ENCODE measurements at places on chromosomes 4 and X.

- DNase-seq: no peak
Measured at GRCh38 chrX:146144039-146144438, 326.4 kb downstream of the SLITRK2 start.

DNA sequence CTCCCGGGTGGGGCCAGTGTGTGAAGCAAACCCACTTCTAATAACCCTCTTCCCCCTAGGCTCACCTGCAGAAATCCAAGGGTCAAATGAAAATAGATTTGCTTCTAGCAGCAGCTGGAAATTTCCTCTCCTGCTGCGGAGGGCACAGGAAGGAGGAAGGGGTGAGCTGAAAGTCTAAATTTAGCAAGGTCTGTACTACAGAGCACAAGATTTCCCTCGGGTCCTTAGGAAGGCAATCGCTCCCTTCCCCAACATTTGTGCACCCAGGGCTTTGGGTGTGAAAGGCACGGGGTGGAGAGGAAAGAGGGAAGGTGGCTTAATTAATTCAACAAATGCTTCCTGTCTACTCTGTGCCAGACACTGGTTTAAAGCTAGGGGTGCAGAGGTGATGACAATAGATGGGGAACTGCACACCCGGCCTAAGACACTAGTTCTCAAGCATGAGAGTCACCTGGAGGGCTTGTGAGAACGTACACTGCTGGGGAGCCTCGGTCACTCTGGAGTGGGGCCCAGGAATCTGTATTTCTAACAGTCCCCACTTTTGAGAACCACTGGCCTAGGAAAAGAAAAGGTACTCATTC, 204.4 kb downstream of the NSUN7 start:
- no peak for DNase-seq

DNA sequence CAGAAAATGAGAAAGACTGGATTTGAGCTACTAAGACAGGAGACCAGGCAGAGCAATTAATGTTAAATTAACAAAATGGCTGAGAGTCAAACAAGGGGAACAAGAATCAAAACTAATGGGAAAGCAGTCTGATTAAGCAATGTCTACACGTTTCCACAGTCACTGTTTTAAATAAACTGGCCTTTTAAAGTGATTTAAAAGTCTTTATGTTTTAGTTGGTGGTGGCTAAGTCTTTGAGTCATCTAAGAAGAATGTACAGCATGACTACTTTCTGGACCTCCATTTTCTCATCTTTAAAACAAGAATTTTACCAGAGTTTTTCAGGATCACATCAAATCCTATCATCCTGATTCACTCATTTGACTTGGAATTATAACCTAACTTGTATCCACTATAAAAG, 233.8 kb downstream of the ENOX2 start:
- DNase-seq: no peak

GRCh38 chr4:45621971-45622370, 501.9 kb downstream of the GABRG1 start:
- no peak for DNase-seq

DNA sequence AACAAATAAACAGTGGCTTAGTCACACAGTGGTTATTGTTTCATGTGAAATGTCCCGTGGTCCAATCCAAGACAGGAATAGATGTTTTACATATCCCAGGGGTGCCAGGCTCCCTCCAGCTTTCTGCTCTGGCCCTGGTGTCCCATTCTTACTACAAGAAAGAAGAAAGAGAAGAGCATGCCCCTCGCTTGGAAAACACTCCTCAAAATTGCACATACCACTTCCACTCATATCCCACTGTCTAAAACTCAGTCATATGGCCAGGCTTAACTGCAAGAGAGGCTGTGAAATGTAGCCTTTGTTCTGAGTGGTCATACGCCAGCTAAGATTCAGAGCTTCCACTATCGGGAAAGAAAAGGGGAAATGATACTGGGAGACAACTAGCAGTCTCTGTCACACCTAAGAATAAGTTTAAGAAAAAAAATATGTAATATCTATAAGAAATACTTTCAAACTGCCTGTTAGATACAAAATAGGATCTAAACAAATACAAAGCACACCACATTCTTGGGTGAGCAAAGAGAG, 306.8 kb upstream of the FAM241A start:
- no peak for DNase-seq

DNA sequence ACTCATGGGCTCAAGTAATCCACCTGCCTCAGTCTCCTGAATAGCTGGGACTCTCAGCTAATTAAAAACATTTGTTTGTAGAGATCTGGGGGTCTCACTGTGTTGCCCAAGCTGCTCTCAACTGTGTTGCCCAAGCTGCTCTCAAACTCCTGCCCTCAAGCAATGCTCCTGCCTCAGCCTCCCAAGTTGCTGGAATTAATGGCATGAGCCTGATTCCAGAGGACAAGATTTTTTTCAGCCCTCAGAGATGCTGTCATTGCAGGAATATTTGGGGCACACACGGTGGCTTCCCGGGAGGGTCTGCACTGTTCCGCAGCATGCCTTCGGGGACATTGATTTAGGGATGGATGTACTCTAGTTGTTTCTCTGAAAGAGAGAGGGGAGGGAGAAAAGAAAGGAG, 49.7 kb downstream of the STK32B start:
- DNase-seq: no peak

DNA sequence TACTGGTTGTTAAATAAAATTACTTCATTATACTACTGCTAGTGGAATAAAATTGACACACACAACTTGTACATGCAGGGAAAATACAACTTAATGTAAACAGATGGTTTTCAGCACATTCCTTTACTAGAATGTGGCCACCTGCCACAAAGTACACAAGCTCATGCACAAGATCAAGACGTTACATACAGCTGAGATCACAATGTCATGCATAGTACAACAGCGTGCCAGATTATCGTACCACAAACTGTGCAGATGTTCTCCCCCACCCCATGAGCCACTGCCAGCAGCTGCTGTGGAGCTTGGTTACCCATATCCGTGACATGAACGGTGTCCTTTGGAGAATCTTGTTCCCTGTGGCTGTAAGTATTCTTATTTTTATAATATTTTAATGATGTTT, 27.7 kb downstream of the FBXO8 start:
- no peak for DNase-seq

GRCh38 chr4:110680265-110680664, 57.4 kb upstream of the PITX2 start:
- no peak for DNase-seq

DNA sequence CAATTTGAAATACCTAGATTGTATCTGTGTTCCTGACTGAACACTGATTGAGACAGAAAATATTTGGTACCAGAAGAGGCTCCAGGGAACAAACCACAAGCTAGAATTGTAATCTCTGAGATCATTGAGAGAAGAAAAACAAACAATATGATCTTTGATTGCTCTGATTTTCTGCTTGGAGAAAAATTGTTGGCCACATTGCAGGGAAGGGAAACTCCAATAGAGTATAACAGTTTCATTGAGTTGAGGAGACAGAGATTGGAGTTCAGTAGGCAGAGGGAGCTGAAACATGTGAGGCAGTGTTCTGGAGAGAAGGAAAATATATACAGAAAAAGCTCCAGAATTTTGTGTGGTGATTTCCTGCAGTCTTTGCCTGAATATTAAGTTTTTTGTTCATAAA, 158.2 kb downstream of the C4orf33 start:
- no peak for DNase-seq

DNA sequence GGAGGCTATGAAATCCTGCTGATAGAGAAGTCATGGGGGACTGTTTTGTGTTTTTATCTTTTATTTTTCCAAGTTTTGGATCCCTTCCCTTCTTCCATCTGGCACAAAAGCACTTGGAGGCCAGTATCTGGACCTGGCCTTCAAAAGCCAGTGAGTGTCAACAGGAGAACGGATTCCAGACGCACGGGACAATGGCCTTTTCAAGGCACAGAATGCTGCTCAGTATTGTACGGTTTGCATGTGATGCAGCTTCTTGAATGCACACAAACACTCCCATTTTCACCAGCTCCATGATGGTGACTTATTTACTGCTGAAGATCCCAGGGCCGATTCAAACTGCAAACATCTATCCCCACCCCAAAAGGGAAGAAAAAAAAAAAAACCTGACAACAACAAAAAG, 145.4 kb downstream of the CPEB2 start:
- DNase-seq: peak; percentile 59

DNA sequence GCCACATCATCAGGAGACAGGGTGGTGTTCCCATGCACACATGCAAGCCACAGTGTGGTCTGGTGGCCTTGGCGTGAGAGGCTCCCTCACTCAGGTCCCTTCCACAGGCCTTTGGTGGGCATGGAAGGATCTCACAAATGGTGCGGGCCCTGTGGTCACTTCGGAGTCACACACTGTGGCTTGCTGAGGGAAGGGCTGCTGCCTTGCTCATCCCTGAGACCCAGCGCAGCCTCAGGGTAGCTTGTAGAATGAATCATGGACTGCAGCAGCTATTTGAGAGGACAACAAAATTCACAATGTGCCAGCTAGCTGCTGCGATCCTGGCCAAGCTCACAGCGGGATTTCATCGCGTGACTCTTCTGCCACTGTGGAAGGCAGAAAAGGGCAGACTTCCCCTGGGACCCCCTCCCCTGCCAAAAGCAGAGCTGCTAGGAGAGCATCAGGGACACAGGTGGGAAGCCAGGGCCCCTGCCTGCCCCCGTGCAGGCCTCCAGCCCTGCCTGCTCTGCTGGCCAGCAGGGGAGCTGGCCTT, 106.4 kb downstream of the ABLIM2 start:
- DNase-seq: no peak
